ENCODE measurements at places on chromosomes 5 and 9.
A peak's percentile ranks its signal among the peaks of the same experiment; 100 is the strongest.

- peak; percentile 7 for DNase-seq
Observed at GRCh38 chr5:40442346-40442745, 237.4 kb upstream of the PTGER4 start.

DNA sequence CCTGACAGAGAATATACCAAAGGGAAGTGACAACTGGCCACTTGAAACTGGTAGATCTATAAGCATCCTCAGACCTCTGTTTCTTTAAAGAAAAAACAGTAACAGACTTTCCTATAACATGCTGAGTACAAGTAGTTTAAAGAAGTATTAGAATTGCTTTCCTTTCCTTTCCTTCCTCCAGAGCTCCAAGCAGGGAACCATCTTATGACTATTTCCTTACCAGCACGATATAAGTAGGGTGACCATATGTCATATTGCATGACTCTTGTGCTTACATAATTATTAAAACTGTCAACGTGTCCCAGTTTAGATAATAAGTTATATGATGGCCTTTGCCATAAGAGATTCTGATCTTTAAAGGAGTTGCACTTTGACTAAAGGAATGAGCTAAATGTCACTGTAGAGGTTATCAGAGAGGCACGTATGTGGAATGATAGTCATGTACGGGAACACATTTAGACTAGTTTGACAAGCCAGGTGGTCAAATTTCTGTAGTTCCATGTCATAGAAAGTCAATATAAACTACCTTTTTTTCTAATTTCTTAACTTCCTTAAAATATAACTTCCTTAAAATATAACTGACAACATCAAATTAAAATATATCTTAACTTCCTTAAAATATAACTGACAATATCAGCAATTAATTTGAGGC lies 212.7 kb upstream of the CD180 start:
- DNase-seq, result peak; percentile 47

DNA sequence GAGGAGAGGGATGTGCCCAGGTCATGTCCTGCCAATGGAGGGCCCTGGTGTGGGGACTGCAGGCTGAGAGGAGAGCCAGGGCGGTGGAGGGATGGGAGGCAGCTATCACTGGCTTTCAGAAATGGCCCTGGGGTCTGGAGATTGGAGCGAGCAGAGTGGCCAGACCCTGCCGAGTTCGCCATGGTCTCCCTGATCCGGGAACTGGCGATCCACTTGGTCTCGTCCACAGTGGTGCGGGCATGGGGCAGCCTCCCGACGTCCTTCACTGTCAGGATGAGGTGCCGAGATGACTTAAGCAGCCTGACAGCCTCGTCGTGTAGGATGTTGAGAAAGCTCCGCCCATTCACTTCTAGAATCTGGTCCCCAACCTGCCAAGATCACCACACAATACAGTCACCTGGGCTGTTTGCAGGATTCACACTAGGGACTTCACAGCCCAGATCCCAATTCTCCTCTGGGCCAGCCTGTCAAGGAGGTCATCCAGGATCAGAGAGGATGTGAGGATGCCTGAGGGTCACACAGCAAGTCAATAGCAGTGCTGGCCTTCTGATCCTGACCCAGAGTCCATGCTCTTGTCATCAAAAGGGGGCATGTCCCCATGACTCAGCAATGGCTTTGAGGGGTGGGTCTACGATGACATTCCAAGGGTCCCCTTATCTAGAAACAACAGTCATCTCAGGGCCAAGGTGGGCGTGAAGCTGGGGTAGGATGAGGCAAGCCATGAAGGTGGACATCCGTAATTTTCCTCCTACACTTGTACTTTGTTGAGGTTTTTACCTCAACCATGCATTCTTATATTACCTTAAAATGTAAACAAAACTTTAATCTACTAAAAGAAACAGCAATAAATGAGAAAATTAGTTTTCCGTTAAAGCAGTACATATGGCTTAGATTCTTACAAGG lies 38.5 kb upstream of the AKNA start:
- no peak for DNase-seq

DNA sequence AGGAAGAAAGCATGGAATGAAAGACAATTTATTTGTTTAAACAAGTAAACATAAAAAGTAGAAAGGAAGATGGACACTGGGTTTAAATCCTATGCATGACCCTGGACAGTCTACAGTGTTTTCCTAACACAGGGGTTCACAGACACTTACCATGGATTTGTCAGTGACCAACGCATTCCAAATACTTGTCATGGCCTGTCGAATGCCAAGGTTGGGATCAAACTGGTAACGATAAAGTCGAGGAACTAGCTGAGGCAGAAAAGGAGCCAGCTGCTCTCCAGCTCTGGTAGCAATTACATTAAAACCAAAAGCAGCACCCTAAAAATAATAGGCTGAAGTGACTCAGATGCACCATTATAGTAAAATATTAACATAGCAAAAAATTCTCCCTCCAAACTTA lies 59.4 kb upstream of the OR2K2 start:
- DNase-seq, result no peak

GRCh38 chr5:180494510-180495181 lies 467 bp downstream of the CNOT6 start:
- peak; percentile 54 for DNase-seq

GRCh38 chr9:137141050-137141810 lies 2.3 kb downstream of the GRIN1 start:
- no peak for DNase-seq

DNA sequence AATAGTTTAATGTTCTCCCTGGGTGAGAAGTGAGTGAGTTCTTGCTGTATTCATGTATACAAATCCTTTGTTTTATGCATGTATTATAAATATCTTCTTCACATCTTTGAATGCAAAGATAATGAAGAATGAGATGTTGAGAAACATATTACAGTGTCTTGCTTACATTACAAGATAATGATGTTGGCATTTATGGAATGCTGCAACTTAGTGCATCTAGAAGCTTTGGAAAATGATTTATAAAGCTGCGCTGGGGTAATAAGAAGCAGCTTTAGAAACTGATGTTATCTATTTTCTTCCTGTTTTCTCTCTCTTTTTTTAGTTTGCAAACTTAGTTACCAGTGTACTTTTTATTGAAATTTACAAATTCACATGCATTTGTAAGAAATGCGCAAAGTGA lies 673.4 kb downstream of the KCTD16 start:
- no peak for DNase-seq

GRCh38 chr9:38370176-38370575 lies 22.3 kb upstream of the ALDH1B1 start:
- DNase-seq, result no peak

DNA sequence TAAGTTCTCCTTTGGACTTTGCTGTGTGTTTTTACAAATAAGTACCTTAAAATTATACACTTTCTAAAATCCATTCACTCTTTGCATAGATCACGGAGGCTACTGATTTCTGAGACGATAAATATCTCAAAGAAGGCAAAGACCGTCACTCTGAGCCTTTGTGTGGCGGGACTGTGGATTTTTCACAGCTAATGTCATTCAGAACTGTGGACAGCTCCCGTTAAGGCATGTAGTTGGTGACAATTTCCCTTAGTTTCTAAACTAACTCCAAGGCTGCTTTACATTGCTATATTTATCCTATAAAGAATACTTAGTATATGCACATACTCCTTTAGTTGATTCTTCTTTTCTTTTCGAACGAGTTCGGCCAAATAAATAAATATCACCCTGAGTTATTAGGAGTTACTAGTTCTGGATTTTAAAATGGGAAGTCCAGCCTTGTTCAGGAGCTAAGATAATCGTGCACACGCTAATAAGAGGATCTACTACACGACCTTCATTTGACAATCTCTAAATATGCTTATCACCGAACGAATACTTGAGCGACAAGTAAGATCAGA lies 1.8 kb downstream of the HCN1 start:
- DNase-seq, result no peak

- no peak for DNase-seq
Observed at GRCh38 chr5:105172918-105173317, 1610.3 kb upstream of the NUDT12 start.

DNA sequence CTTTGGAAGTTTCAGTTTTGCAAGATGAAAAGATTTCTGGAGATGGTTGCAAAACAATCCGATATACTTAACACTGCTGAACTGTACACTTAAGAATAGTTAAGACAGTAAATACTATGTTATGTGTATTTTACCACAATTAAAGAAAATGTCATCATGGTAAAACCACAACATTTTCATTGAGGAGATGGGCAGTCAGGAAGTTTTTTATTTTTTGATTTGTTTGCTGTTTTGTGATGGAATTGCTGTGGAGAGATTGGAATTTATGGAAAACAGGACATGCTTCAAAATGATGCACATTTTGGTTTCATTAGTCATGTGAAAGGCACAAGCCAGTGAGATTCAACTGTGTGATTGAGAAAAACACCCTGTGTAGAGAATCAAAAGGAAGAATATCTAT lies 90.5 kb upstream of the AGXT2 start:
- no peak for DNase-seq

DNA sequence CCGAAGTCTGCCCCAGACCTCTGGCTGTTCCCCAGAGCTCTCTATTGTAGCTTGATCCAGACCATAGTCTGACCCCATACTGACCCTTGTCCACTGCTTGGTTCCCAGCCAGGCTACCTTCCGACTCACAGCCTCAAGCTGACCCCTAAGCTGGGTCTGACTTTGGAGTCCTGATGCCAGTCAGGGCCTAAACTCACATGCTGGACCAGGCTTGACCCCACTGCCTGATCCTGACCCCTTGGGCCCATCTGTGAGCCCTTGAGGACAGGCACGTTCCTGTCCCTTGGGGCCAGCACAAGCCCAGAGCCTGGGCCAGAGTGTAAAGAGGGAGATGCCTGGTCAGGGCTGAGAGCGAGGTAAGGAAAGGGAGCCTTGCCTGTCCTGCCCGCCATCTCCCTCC lies 32.7 kb upstream of the ENHO start:
- no peak for DNase-seq

- no peak for DNase-seq
Observed at GRCh38 chr9:127221695-127222094, 42.9 kb upstream of the GARNL3 start.

GRCh38 chr9:93028448-93029006 lies 30.0 kb upstream of the SUSD3 start:
- peak; percentile 53 for DNase-seq

- no peak for DNase-seq
Observed at GRCh38 chr9:90368928-90369327, 273.7 kb downstream of the DIRAS2 start.

GRCh38 chr9:83459830-83460229 lies 78.4 kb downstream of the FRMD3 start:
- no peak for DNase-seq

GRCh38 chr5:127934791-127935256 lies 148.7 kb upstream of the SLC12A2 start:
- peak; percentile 6 for DNase-seq

DNA sequence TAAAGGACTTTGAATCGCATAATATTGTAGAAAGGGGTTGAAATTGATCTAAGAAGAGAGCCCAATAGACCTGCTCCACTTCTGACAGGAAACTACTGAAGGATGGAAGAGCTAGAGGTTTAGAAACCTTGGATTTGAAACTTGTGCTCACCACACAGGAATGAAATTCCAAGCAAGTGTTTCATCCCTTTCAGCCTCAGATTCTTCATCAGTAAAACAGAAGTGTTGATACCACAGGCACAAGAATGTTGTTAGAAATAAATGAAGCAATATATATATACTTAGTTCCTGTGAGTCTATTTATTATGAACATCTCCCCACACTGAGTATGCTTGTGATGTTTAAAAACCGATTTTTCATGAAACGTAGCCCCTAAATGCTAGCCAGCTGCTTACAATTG lies 43.8 kb downstream of the PRRC1 start:
- DNase-seq, result no peak

GRCh38 chr5:16067415-16067814 lies 112.2 kb downstream of the MARCHF11 start:
- no peak for DNase-seq

DNA sequence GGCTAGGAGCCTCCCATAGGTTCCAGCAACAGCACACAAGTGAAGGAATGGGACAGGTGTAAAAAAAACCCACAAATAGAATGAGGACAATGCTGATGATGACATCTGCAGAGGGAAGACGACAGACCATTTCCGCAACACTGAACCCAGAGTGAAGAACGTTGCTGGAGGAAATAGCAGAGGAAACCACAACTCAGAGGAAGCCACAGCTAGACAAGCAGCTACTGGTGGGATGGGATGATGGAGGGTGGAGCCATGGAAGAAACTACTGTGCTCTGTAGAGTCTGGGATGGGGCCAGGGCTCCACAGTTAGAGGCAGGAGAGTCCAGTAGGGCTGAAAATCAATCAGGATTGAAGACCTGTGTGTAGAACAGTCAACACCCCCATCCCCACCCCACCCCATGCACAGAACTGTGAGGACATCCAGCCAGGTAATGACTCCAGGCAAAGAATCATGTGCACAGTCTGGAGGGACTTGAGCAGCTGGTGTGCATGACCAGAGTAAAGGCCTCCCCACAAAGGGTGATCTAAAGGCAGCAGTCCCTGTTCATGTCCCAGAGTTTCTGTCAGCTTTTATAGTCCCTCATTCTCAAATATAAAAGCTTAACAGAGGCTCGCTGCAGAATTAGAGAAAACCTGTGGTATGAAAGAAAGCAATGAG lies 65.2 kb upstream of the SPIN1 start:
- DNase-seq, result no peak
